Erythroblast (primary cell): ENCODE measurements at places on chromosomes 16 and 17.

- DNase-seq = no peak
Measured at GRCh38 chr16:10688726-10689125, 6.0 kb downstream of the TEKT5 start.

DNA sequence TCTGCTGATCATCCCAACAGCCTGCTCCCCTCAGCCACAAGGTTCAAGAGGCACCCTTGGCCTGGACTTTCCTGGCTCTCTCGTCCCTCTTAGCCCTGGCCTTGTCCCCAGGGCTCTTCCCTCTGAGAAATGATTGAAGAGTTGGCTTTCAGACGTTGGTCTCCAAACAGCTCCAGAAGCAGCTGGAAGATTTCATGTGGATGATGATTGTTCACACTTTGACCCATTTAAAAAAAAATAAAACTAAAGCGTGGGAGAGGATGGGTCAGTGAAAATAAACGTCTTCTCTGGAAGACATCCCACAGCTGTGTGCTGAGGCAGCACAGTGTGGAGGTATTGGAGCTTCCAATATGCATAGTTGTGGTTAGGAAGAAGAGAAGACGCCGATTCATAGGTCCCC is 54.7 kb upstream of the CDH11 start:
- DNase-seq = no peak

GRCh38 chr16:57629516-57630406 is 1.3 kb downstream of the ADGRG1 start:
- DNase-seq = peak; percentile 29

DNA sequence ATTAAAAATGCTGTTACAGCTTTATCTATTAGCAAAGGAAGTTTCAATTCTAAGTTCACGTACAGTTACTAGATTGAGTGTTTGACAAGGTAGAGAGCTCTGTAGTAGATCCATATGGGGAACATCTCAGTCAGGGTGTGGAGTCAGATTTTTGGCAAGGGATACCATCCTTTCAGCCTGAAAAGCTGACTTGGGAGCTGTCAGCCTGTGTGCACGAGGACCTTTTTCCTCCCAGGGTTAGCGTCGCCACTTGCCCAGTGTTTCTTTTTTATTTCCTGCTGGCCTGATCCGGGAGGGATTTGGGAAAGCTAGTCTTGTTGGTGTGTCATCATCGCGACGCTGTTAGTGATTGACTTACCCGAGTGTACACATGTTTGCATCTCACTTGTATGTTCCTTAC is 29.5 kb downstream of the WWOX start:
- DNase-seq = no peak

DNA sequence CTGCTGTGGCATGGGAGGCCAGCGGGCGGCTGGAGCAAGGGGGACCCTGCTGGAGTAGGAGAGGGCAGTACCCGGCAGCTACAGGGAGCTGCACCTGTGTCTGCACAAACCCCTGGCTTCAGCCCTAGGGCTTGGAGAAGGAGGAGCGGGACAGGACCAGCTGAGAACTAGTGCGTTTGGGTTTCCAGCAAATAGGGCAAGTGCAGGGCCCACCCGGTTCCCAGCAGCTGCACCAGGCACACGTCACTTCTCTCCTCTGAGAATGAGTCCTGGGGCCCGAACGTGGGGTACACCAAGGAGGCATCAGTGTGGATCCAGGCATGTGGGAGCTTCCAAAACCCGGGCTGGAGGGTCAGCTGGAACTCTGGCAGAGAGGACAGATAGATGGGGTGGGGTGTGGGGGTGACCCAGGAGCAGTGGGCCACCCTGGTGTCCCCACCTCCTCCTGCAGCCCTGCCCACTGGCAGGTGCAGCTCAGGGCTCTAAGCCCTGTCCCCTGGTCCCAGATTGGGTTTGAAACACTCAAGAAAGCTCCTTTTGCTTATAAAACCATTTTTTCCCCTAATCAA is 5.6 kb downstream of the C16orf89 start:
- DNase-seq = no peak

GRCh38 chr17:7634384-7634783 is 4.4 kb downstream of the SHBG start:
- peak; percentile 47 for DNase-seq

DNA sequence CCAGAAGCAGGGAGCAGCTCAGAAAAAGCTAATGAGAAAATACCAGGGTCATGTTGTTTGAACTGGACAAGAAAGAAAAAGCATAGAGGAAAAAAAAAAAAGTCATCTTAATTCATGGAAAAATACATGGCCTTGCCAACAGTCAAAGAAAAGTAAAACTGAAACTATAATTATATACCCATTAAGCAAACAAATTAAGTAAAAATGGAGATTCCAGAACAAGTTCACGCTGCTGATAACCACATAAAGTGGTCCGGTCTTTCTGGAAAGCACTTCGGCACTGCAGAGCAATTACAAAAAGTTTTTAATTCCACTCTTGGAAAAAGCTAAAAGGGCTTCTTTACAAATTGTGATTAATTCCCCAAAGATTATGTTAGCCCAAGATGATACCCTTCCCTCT is 12.4 kb upstream of the P2RX5 start:
- no peak for DNase-seq

GRCh38 chr16:88382491-88383400 is at the start of gene ZNF469:
ZNF469 (plus strand) TSS chr16:88382959; CDS start chr16:88427471, 44,512 bp downstream.
- no peak for DNase-seq

DNA sequence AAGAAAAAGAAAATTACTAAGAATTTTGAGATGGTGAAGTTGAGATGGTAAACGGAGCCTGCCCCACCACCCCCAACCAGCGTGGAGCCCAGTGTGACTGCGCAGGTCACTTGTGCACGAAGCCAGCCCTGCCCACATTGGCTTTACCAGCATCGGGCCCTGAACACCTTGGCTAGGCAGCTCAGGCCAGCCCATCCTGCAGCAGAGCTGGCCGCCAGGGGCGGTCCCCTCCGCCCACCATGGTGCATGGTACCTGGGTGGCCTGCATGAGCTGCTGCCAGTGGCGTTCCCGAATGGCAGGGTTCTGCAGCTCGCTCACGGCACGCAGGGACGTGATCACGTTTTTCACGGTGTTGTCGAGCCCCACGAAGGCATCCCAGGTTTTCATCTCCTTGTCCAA is 62.7 kb downstream of the DNAH17 start:
- DNase-seq = no peak

DNA sequence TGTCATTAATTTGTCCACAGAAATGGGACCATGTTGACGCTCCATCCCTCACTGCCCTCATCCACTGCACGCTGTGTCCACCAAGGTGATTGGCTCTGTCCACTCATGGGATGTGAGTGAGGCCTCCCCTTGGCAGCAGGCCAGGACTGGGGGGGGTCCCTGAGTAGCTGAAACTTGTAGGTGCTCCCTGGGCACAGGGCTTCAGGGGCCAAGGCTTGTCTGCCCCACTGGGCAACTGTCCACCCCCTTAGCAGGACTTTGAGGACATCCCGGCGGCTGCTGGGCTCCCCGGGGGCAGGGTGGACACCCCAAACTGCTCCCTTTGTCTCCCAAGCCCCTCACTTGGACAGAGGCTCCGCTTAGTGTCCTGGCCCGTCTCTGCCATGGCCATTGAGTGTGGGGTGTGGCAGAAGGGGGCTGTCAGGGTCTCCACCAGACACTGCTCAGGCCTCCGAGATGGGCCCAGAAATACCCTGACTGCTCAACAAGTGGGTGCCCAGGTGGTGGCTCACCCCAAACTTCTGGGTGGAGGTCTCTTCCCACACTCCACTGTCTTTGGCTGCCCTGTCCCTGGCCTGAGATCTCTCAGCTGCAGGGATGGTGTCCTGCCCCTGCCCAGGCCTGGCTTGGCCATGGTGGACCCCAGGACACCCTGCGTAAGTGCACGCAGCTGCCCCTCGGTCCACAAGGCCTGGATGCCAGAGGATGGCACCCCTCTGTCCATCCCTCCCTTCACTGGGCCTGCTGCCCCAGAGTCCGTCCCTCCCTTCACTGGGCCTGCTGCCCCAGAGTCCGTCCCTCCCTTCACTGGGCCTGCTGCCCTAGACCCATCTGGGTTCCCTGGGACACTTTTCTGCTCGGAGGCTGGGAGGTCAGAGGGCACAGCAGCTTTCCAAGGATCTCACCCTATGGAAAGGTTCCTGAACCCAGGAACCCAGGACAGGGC is 2.9 kb upstream of the RAB40C start:
- peak; percentile 38 for DNase-seq

GRCh38 chr17:36504156-36504545 is 17.7 kb downstream of the ZNHIT3 start:
- no peak for DNase-seq

DNA sequence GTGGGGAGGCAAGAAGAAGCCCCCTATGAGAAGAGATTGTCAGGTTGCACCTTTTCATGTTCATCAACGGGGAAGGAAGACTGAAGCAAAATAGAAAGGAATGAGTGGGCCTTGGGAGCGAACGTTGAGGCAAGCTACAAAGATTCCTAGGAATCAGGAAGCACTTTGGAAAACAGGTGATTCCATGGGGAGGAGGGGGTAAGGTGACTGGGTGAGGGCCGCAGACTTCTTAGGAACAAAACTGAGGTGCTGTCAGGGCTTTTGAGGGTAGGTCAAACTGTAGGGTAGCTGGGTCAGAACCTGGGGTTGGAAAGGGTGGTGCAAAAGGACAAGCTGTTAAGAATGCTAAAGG is 528 bp downstream of the ITFG1 start:
- DNase-seq = no peak

DNA sequence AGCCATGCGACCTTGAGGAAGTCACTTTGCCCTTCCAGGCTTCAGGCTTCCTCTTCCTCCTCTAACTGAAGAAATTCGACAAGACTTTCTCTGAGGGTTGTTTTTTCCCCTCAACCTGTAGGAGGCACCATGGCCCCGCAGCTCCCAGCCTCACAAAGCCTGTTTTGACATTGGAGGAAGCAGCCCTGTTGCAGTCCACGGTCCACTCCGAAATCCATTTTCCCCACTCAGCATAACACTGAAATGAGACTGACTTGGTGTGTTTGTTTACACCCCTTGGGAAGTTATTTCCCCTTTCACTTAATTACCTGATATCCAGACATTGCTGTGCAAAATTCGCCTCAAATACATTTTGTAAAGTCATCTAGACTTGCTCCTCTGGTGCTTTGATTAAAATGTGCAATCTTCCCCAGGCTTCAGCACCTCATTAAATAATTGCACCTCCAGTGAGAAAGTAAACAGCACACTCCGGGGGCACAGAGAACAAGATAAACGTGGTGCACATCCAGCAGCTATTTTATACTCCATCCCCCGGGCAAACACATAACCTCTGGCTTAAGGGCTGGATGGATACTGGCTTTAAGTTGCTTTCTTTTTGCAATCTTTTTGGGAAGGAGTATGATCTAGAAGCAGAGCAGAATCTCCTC is 41.4 kb upstream of the PIRT start:
- peak; percentile 2 for DNase-seq

DNA sequence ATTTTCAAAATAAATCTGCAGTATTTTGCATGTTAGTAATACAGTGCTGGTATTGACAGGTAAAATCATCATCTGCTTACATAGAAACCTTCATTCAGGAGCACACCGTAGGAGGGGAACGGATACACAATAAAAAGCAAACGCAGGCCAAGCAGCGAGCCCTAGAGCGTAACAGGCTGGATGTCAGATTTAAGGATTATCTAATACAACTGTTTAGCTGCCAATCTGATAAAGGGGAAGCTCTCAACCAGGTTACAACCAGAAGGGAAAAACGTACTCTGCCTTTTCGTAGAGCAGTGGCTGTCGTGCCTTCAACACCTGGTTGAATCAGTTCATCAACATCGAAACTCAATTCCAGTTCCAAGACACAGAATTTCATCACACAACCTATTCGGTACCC is 16.4 kb upstream of the CUEDC1 start:
- no peak for DNase-seq

DNA sequence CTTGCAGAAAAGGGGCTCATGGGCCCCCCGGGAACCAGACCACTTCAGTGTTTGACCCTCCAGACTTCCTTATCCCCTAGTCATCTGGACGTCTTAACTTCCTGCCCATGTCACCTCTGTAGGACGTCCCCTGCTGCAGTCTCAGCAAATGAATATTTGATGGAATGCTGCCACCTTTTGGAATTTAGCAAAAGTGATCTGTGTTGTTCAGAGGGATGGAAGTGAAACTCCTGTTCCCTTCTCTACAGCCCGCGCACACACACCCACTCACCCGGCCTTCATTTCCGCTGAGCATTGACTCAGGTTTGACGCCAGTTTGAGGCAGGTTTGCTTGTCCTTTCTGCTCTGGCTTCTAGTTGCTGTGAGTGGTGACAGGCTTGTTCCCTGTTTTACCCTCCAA is 507.2 kb upstream of the EEF2KMT start:
- DNase-seq = peak; percentile 16

DNA sequence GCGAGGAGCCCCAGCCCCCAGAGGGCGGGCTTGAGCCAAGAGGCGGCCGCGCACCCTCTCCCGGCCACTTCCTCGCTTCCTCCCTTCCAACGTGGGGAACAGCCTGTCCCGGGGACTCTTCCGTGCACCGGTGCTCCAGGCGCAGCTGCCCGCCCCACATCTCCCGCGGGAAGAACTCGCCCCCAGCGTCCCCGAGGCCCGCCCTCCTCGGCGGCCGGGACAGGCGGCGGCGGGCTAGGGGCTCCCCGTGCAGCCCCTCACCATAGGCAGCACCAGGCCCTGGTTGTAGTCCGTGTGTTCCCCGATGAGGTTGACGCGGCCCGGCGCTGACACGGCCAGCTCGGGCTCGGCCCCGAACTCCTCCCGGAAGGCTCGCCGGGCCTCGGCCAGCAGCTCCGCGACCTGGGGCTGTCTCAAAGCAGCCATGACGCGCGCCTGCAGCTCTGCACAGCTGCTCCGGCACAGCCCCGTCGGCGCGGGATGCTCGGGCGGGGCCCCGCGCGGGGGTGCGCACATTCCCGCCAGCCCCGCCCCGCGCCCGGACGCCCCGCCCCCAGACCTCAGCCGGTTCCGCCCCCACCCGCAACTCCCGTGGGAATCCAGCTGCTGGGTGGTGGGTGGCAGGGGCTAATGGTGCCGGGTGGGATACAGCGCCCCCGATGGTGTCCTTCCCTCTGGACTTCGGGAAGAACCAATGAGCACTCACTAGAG is at the start of gene GALK1:
GALK1 (minus strand) TSS at position 482 of the 711 bp plus-strand sequence; CDS start at position 426, 56 bp downstream.
- peak; percentile 78 for DNase-seq

- DNase-seq = peak; percentile 71
Measured at GRCh38 chr17:45948881-45949624, 50.0 kb upstream of the STH start.

DNA sequence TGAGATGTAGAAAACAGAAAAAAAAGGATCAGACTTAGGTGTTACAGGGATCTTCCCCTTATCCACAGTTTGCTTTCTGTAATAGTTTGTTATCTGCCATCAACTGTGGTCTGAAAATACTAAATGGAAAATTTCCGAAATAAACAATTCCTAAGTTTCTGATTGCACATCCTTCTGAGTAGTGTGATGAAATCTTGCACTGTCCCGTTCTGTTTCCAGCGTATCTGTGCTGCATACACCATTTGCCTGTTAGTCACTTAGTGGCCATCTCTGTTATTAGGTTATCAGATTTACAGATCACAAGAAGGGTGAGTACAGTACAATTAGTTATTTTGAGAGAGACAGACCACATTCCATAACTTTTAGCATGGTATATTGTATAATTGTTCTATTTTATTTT is 185.6 kb upstream of the CPHXL start:
- DNase-seq = no peak

- DNase-seq = no peak
Measured at GRCh38 chr16:67022531-67023214, 6.3 kb upstream of the CBFB start.
